ENCODE measurements at places on chromosomes 1 and 21.

- no peak for DNase-seq
Observed at GRCh38 chr1:119006406-119007279, 18.5 kb upstream of the TBX15 start.

DNA sequence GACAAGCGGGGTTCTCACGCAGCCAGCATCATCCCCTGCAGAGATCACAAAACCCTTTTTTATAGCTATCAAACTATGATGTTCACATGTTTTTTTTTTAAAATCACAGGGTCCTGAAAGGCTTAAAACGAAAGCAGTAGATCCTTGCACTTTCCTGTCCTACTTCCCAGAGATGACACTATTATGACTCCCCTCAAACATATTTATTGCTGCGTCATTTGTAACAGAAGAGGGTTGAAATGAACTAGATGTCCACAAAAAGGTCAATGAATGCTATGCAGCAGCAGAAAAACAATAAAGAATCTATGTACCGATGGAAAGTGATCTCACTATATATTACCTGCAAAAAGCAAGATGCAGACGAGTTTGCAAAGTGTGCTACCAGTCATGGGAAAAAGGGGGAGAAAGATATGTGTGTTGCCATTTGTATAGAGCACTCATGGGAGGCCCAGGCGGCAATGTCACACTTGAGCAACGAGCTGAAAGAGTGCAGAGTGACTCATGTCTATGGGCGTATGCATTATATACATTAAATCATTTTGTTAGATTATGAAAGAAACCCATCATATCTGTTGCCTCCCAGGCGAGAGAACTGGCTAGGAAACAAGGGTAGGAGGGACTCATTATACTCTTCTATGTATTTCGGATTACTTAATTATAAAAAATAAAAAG is 68.9 kb upstream of the PARP1 start:
- no peak for DNase-seq

DNA sequence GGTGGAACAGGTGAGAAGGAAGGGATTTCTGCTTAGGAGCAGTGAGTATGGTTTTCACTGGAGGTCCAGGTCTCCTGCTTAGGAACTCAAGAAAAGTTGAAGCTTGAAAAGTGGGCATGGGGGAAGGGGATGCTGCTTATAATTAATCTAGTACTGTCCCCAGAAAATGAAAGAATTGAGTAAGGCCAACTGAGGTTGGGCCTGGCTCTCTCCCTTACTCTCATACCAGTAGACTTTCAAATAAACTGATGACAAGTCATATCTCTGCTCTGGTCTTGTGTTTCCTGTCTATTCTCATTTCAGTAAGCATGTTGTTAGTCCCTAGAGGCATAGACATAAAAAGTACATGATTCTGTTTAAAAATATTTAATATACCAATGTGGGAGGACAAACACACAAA is 26.4 kb downstream of the CD48 start:
- DNase-seq: no peak

- DNase-seq: no peak
Observed at GRCh38 chr1:12338017-12338416, 108.2 kb downstream of the VPS13D start.
